Esophagus mucosa (tissue), 1 donor: ENCODE measurements at places on chromosomes 7 and 10.

GRCh38 chr10:48463318-48464003 lies 141.4 kb downstream of the ARHGAP22 start:
- peak; percentile 17 for ATAC-seq

- no peak for ATAC-seq
These were observed 31.1 kb upstream of the FBXW4 start for GRCh38 chr10:101726115-101726387.

- ATAC-seq, result peak; percentile 92
These were observed 105.5 kb downstream of the MYOF start for GRCh38 chr10:93376372-93377293.

DNA sequence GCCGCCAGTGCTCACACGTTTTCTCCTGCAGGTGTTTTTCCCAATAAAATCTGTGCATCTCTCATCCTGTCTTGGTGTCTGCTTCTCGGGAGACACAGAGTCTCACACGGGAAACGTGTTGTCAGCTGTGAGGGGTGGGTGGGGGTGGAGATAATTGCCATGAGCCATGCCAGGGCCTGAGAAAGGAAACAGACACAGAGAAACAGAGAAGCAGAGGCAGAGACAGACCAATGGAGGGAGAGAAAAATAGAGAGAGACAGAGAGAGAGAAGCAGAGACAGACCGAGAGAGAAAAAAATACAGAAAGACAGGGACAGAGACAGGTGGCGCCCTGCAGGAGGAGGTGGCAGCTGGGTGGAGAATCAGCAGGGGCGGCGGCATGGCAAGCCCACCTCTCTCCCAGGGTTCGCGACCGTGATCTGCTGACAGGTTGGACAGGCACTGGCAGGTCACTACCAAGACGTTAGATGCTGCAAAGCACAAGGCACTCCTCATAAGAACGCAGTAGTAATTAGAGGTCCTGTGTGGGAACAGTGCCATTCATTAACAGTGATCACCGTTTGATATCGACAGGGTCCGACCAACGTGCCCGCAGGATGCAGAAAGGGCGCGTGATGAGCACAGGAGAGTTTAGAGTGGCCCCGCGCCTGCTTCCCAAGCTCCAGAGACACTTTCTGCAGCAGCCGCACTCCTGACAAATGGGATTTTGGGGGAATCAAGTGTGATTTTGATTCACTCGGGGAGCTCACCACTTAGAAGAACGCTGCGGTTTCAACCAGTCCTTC lies 70.5 kb upstream of the INSIG1 start:
- no peak for ATAC-seq

DNA sequence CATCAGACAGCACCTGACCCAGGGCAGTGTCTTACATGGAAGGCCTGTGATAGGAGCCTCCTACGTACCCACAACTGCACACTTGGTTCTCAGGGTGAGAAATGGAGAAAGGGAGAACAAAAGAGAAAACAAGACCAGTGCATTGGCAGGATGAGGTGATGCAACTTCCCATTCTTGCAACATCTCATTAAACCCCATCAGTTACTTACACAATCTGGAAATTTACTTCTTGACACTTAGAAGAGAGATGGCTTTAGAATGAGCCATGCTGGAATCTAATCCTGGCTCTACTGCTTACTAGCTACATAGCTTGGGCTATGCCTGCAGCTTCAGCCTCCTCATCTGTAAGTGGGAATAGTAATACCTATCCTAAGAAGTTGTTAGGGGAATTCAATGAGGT lies 391.7 kb downstream of the KCNMA1 start:
- ATAC-seq, result peak; percentile 66

DNA sequence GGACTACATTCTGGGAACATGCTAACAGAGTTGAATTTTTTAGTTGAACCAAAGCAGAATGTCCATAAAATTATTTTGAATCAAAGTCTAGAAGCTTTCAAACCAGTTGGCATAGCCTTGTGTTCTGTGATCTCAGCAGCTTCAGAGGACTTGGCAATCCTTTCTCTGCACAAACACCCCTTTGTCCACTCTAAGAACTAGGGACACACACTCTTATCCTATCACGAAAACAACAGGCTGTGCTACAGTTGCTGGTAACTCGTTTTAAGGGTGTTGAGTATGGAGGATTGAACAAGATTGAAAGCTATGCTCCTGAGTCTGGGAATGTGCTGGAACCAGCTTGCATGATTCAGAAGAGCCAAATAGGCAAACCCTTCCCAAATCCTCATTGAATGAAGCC lies 76.4 kb upstream of the PRSS58 start:
- no peak for ATAC-seq

- ATAC-seq, result peak; percentile 35
These were observed 325.6 kb downstream of the PLXNA4 start for GRCh38 chr7:132250480-132251326.

DNA sequence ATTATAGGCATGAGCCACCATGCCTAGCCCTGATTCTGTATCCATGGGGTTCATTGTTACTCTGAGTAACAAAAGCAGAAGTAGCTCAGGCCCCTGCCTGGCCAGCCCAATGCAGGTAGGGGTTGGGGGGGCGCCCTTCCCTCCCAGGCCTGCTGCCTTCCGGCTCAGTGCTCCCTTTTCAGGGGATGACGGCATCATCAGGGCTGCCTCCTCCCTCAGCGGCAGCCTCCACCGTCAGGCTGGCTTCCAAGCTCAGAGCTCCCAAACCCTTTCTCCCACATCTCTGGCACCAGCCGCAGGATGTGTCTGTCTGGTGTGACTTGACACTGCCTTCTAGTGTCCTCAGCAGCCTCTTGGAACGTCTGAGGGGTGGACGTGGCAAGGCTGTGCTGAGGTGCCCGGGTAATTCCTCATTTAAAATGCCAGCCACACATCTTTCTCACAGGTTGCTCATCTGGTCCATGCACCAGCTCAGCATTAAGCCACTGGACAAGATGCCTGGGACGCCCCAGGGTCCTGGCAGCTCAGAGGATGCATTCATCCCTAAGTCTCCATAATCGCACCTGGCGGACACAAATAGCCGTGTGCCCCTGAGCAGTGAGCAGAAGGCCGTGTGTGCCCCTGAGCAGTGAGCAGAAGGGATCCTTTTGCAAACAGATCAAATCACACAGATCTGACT lies 38.2 kb downstream of the PAPOLB start:
- ATAC-seq, result no peak

DNA sequence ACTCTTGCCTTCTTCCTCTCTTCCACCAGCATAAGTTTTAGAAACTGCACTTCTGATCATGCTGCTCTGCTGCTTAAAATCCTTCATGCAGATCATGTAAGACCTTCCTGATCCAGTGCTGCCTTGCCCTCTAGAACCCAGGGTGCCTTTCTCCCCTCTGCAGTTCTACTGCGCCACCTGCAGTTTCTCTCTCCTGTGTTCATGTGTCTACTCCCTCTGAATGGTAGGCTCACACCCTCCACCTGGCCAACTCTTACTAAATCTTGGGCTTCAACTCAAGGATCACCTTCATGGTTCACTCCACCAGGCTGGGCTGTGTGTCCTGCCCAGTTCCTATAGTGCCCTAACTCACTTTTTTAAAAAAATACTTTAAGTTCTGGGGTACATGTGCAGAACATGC lies 174.6 kb upstream of the ITGB1 start:
- ATAC-seq, result no peak

- no peak for ATAC-seq
These were observed 84.4 kb upstream of the NOBOX start for GRCh38 chr7:144487901-144488300.

GRCh38 chr7:46127814-46128213 lies 206.7 kb upstream of the IGFBP3 start:
- ATAC-seq, result no peak

DNA sequence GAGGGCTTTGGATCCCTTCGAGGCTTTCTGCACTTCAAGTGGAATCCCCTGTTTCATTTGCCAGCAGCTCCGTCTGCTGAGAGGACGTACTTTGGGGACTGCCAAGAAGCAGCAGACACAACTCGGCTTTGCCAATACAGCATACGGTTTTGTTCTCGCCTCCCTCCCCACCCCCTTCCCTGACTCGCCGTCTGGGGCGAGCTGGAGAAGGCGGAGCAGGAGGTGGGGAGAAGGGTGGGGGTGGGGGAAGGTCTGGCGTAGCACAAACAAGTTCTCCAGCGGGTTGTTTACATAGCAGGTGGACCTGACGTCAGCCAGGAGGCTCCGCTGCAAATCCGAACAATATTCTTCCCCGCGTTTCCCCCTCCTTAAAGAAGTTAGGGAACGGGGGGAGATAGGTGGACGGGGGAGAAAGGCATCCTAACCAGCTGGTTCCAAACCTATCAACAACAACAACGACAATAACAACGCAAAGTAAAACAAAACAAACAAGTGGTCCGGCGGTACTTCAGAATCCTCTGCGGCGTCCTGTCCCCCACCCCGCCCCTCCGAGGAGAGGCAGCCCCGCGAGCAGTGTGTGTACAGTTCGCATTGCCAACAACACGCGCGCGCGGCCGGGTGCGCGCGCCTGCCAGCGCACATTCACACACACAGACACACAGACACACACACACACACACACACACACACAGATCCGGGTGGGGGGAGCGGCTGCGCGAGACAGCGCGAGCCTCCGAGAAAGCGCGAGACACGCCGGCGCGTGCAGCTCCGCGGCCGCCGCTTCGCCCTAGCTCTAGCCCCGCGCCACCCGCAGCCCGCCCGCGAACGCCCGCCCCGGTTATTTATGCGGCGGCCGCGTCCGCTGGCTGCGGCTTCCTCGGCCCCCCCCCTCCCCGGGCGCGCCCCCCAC lies 167.0 kb upstream of the PPP1R3A start:
- ATAC-seq, result peak; percentile 91

DNA sequence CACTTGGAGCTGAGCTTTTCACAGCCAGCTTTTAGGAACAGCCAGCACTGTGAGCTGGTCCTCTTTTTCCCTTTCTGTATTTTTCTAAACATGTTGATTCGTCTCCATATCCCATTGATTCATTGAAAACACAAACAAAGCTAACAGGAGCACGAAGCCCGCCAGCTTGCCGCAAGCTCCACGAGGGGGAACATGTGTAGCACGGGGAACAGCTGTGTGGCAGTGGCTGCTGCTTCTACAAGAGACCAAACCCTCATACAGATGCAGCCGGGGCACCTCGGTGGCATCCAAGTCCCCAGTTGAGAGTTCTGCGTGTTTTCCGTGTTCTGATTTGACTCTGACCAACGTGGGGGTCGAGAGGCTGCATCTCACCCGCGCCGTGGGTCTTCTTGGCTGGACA lies 80.8 kb upstream of the SH2B2 start:
- no peak for ATAC-seq

DNA sequence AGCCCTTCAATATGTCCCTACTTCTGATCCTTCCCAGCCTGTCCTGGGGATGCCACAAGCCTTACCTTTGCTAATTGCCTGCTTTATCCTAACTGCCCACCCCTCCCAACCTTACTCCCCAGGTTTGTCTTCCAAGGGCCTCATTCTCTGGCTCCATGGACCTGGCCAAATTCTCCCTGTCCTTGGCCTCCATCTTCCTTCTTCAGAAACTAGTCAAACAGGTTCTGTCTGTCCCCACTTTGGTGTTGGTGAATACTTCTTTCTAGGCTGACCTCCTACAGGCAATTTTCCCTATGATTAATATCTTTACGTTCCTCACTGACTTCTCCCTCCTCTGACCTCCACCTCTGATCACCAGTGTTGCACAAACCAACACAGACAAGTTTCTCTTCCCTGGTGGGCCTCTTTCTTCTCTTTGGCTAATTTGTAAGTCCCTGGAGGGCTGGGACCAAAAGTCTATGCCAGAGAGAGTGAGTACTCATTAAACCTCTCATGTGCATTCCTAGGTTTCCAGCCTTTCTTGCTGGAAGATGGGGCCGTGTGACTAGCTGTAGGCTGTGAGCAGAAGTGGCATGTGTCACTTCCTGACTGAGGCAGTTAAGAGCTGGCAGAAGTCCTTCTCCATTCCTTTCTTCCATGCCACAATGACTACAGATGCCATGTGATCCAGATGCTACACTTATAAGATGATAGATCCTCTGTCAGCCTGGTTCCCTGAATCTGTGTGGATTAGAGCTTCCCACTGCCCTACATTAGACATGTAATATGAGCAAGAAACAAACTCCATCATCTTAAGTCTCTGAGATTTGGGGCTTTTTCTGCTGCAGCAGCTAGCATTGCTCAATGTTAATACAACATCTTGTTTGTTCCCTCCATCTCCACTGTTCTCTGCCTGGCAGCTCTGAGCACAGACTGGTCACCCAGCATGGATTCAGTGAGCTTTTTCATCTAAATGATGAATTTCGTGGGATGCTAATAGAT lies 382.7 kb downstream of the RPS24 start:
- ATAC-seq, result peak; percentile 18

DNA sequence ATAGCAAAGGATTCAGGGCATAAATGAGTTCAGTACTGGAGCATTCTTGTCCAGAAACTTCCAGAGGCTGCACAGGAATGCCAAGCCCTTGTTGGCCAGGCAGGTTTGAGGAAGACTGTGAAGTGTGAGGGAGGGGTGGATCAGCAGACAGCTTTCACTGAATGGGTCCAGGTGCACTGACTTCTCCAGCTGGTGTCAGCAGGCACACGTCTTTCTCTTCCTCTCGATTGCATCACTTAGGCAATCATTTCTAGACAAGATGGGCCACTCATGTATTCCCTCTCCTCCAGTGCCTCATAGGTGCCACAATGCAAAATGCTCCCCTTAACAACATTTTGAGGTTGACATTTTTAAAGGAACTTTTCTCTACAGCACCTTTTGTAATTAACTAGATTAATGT lies 15.6 kb upstream of the PLEKHS1 start:
- ATAC-seq, result peak; percentile 26
